ENCODE measurements at places on chromosomes 11 and 22.

- DNase-seq = no peak
Measured at GRCh38 chr11:57303990-57304579, 20.7 kb downstream of the TNKS1BP1 start.

- DNase-seq = no peak
Measured at GRCh38 chr22:32951807-32952153, 106.4 kb downstream of the SYN3 start.

- DNase-seq = no peak
Measured at GRCh38 chr11:34948696-34949095, 32.3 kb downstream of the PDHX start.

- DNase-seq = no peak
Measured at GRCh38 chr11:12451179-12451814, 73.9 kb downstream of the PARVA start.

Measured in T-cell (primary cell).